ENCODE measurements at places on chromosomes 2 and 18.

DNA sequence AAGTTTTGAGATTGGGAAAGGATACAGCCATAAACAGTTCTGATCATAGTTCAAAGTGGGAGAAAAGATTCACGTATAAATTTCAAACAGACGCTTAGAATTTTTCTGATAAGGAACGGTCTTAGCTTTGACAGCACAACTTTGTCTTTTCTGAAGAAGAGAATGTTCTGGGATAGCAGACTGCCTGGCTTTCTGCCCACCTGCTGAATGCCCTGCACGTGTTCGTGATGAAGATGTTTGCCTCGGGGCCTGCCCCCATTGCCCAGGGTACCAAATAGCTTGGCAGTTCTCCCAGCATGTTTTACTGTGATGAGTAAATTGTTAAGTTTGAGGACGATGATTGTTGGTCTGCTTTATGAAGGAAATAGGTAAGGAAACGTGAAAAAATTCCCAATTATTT is 4.6 kb downstream of the MRPL33 start:
- DNase-seq, result no peak

GRCh38 chr2:203694191-203694590 is 12.2 kb upstream of the CD28 start:
- no peak for DNase-seq

DNA sequence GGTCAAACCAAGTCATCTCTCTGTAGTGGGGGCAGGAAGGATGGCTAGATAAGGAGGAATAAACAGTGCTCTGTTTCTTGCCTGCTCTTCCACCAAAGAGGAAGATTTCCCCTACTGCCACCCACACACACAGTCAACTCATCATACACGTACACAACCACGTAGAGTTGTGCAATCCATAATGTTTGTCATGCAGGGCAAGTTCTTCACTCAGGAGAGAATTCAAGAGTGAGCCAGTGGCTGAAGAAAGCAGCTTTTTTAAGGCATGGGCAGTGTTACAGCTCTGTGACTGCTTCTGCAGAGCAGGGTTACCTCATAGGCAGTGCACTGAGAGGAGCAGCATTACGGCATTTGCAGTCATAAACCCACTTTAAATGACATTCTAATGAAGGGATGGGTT is 283.0 kb downstream of the RND3 start:
- DNase-seq, result no peak

DNA sequence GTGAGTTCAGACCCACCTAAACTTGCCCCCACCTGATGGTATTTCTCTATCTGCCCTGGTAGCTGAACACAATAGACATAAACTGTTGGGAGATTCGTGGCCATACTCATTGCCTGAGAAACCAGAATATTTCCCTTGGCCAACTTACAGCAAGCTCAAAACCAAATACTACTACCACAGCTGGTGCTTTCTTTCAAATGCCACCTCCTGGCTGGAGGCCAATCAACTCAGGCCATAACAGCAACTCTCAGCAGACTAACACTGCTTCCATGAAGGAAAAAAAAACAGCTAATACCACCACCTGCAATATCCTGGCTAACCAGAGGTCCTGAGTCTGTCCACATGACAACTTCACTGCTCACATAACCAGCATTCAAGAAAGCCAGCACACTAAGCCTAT is 373.1 kb downstream of the CMPK2 start:
- no peak for DNase-seq

DNA sequence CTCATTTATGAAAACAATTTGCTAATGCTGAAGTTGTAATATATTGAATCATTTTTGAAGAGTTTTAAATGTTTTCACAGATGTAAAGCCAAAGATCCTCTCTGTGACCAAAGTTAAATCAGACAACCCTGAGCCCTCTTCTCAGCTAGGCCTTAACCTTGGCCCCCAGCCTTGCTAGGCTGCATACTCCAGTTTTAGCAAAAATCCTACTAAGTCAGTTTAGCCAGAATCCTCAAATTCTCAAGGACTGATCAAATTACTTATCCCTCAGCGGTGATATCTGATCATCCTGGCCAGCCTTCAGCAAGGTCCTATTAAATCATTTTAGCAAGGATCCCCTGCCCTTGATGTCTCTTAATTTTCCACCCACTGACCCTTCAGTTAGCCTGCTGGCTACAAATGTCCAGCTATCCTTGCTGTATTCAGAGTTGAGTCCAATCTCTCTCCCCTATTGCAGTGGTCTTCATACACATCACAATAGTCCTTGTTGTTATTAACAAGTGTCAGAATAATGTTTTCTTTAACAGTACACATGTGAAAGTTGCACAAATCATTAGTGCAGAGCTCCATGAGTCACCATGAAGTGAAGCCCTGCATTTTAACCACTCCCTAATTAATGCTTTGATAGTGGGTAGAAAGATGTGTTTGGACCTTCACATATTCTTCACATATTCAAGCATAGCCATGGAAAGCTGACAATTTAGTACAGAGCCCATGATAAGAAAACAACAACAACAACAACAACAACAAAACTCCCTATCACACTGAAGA is 206.4 kb downstream of the NBAS start:
- no peak for DNase-seq

DNA sequence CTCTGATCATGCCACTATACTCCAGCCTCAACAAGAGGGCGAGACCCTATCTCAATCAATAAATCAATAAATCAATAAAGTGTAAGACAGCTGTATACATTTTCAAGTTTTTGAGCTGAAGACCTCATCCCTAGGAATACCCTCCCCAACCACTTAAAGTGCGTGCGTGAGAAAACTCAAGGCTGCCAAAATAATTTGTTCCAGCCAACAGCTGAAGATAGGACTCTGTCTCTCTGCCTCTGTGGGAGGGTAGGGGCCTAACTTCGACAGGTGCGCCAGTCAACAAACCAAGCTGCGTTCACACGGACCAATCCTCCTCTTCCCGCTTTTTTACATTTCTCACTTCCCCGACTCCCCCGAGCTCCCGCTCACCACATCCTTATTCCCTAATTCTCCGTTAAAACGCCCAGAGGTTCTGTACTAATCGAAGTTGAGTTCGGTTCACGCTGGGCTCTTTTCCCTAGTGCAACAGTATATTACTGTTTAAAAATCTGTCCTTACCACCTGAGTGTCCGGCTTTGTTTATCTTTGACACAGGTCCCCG is 618 bp downstream of the POLR2D start:
- no peak for DNase-seq

GRCh38 chr2:237816531-237816930 is 18.0 kb downstream of the RBM44 start:
- DNase-seq, result no peak

- DNase-seq, result no peak
These were observed 1.3 kb downstream of the LRRTM1 start for GRCh38 chr2:80303006-80303908.

DNA sequence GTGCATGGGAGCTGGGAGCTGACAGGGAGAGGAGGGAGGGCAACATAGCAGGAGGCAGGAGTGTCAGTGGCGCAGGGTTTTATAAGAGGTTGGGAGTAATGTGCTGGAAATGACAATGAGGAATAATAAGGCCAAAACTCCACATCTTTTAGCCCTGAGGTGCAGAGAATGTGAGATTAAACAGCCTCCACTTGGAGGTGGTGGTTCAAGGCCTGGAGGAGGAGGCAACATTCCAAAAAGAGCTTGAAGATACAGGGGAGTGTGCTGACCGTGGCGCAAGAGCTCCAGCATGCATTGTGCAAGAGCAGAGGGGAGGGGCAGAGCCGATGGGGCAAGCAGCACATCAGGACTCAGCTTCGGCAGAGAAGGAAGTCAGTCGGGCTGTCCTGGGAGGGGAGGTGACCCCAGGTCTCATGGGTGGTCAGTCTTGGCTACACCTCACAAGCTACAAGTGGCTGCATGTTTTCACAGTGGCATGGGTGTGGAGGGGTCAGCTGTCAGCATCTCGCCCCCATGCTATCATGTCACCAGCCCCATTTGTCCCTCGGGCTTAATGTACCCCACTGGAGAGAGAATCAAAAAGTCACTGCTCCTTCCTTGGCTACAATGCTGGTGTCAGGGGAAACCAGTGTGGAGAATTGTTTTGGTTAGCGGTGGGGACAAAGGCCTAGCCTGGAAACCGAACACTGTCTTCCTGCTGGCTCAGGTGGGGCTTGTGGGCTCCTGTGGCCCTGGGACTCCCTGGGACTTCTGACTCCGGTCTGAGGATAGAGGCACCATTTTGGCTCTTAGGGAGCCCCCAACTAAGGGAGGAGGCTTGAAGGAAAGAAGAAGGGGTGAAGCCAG is 208.0 kb downstream of the ZFP36L2 start:
- DNase-seq, result no peak

GRCh38 chr2:223930103-223930976 is 14.8 kb downstream of the WDFY1 start:
- peak; percentile 72 for DNase-seq

DNA sequence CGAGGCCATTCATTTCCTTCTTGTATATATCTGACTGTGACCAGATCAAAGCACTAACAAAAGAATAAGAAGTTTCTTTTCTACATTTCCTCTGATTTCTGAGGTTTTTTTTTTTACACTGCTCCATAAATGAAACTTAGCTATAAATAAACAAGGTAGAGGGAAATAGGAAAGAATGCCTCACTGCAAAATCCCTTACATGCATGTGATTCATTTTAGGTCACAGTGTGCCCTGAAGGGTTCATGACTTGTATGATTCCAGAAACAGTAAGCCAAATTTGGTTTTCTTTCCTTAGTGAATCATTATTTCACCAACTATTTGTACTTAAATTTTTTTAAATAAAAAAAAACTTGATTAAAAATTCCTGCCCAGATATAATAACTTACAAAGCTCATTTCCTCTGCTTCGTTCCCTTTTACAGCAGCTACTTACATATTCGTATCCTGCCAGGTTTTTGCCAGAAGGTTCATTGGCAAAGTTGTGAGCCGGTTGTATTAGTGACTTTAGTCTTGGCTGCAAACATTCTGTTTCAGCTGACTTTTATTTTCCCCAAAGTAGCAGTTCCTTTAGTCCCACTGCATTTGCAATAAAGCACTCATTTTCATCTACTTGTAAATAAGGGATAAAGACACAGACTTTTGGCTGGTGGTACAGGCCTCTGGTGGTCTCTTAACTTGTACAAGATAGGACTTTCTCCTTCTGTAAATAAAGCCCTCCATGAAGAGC is 58.6 kb downstream of the LRP2 start:
- DNase-seq, result no peak

DNA sequence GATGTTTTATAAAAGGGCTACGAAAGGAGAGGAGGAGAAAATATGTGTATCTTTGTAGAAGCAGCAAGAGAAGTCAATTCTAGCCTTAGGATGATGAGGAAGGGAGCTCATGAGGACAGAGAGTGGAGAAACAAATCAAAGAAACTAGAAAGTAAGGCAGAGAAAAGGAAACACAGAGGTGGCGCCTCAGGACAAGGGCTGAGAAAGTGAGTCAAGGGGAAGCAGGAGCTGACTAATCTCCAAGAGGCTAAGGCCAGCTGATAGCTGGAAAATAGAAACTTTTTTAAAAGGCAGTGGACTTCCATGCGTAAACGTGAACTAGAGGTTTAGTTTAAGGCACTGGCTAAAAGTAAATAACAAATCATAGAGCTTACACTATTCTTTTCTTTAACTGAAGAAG is 173.3 kb downstream of the ANKRD44 start:
- no peak for DNase-seq

- DNase-seq, result peak; percentile 64
These were observed 112.8 kb downstream of the CDC42EP3 start for GRCh38 chr2:37558623-37559022.

DNA sequence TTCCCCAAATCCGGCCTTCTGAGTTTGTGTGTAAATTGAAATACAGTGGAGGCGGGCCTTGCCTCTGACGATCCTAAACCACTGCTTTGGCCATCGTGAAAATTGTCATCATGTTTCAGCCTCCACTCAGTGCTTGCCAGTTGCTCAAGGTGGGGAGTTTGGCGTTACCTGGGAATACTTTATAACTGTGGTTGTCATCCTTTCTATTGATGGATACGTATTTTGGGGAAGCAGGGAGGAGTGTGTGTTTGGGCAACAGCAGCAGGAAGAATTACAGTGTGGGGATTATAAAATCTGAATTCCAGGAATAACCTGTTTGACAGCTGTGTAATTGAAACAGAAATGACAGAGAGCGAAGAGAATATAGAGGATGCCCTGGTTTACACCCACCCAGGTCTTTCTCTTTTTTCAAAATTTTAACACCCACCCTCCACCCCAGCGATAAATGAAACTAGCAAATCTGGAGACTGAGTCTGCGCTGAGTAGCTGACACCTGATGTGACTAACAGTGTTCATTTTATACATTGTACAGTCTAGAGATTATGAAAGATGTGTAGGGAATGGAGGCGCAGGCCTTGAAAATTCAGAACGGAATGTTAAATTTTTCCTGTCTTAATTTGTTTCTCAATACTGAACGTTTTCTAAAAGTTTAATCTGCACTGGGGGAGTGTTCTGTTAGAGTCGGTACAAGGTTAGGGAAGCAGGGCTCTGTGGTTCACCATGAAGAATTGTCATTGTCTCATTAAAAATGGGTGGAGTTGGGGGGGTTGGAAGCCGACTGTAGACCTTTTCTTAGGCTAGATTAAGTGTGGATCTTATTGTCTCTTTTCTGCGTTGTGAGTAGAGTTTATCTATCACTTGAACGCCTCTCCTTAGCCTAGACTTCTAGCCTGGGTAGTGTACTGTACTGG is 1.6 kb downstream of the MAP4K4 start:
- no peak for DNase-seq

DNA sequence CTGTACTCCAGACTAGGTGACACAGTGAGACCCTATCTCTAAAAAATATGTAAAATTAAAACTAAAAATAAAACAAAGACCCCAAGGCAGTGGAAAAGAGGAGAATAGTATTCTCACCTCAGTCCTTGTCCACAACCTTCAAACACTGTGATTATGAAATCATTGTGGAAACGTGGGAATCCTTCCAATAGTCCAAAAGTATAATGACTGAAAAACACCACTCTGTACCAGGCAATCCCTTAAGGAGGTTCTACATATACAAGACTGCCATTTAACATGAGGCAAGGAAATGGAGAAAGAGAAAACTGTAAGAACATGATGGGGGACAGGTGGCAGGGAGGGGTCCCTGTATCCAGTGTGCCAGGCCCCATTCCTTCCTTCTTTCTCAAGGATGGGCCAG is 66.1 kb downstream of the ACVR1 start:
- no peak for DNase-seq

DNA sequence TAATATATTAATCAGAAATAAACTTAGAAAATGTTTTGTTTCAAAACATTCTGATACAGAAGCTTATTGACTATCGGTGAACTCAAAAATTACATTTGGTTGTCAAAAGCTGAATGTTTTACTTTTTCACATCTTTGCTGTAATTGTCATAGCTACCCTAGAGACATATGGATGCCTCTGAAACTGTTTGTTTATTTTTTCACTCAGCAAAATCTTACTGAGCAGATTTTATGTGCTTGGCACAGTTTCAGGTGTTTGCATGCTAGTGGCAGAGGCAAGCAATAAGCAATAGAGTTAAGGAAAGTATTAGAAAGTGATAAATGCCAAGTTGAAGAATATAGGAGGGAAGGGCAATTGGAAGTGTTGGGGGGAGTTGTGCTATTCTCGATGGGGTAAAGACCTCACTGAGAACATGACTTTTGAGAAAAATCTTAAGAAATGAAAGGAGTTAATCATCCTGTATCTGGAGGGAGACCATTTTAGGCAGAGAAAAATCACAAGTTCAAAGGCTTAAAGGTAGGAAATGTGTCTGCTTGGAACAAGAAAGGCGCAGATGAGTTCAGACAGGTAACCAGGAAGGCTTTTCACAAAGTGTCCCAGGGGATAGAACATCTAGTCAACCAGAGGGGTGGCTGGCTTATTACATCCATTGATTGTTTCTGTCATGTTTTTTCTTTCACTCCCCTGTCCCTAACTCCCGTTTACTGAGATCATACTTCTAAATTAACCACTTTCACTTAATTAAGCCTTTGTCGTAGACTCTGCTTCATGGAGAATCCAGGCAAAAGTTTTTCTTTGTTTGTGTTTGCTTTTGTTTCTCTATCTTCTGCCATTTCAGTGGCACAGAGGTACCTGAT is 27.2 kb upstream of the COBLL1 start:
- no peak for DNase-seq
